AG08396 (cell line): ENCODE measurements at places on chromosomes 12 and 14.

DNA sequence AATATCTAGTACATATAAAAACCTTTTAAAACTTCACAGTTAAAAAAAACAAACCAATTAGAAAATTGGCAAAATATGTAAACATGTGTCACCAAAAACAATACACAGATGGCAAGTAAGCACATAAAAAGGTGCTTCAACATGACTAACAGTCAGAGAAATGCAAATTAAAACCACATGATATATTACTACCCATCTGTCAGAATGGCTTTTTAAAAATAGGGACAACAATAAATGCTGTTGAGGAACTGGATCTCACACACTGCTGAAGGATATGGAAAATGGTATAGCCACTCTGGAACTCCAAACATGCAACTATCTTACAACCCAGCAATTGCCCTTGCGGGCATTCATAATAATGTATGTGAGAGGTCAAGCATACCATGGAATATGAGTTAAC lies 1153.6 kb downstream of the FLRT2 start:
- DNase-seq = no peak

DNA sequence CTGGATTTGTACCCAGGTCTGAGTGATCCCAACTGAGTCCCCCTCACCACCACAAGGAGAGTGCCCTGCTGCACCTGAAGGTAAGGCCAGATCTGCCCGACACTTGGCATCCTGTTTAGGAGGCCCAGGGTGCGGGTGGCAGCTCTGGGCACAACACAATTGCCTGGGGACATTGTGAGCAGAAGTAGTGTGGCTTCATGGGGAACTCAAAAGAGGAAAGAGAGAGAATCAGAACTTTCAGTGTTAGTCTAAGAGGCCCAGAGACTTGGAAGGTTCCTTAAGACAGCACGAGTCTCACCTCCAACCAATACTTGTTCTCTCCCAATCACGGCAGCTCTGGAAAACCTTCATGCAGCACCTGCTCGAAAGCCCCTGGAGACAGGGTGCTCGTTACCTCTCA lies 6.6 kb upstream of the SLC8B1 start:
- DNase-seq = no peak

GRCh38 chr14:64123241-64123822 lies 170.8 kb downstream of the ESR2 start:
- no peak for DNase-seq

DNA sequence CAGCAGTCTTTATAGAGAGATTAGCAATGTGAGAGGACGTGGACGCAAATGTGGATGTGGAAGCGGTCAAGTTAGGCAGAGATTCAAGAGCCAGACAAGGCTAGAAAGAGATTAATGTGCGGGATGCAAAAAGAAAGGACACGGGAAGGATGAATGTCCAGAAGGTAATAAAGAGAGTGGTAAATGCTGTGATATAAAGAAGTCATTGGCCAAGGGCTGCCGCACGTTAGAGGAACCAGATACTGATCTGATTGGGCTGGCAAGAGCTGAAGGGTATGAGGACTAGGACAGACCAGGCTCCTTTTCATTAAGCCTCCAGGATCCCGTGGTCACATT lies 59.5 kb downstream of the DHRS2 start:
- DNase-seq = no peak

DNA sequence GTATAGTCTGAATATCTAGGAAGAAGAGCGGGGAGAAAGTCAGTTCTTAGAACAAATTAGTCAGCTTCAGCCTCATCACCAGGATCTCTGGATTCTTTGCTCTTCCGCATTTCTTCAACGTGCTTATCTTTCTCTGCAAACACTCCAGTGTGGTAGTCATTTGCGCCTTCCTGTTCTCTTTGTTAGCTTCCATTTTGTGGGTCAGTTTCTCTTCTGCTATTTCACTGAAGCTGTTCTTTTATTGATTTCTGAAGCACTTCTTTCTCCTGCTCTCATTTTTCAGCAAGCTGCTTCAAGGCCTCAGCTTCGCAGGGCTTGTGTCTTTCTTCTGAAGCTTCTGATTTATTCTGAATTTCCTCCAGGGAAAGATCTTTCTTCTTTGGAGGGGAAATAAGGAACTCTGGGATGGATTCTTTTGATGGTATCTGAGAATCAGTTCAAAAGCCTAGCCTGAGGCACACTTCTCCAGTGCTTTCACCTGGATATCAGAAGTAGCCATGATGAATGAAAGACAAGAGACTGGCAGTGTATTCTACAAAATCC lies 13.5 kb downstream of the AMN1 start:
- no peak for DNase-seq

DNA sequence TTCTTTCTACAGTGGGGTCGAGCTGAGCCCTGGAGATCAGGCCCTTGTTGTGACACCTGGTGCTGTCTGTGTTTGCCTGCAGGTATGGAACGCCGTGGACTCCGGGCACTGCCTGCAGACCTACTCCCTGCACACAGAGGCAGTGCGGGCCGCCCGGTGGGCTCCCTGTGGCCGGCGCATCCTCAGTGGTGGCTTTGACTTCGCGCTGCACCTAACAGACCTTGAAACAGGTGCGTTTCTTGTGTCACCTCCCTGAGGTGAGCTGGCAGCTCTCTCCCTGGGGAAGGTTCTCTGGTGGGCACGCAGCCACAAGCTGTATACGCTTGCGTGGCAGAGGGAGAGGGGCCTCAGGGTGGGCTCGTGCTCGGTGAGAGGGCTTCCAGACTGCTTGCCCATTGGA lies 119.3 kb downstream of the BEGAIN start:
- DNase-seq = no peak

DNA sequence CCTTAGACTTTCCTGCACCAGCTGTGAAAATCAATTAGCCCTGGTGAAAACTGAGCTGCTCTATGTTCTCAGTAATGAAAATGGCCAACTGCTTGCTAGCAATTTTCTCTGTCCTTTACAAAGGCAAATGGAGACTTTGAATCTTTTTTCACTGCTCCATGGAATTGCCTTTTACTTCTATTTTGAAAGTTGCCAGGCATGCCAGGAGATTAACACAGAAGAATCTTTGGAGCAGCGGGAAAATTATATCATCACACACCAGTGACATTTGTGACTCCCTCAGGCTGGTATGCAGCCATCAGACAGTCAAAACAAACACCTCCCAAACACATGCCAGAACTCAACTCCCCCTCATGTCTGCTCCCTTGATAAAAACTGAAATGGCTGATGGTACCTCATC lies 872.0 kb upstream of the FLRT2 start:
- DNase-seq = no peak

DNA sequence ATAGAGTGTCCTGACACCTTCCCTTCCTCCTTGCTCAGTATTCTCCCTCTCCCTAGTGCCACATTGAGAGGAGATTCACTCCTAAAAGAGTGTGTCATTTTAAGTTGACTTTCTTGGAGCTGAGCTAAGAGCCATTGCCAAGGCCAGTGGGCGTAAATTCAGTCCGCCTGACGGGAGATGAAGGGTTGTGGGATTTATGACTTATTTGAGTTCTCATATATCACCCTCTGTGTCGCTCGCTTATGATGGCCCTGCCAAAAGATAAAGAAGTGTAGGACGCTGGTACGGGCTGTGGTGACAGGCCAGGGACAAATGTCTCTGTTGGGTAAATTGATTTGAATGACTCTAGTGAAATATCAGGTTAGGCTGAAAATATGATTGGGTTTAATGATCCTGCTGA lies 867.4 kb downstream of the NRXN3 start:
- DNase-seq = no peak

GRCh38 chr12:31265722-31266121 lies 60.2 kb downstream of the SINHCAF start:
- no peak for DNase-seq

- peak; percentile 46 for DNase-seq
Observed at GRCh38 chr12:123141615-123142517, 9.0 kb downstream of the PITPNM2 start.

DNA sequence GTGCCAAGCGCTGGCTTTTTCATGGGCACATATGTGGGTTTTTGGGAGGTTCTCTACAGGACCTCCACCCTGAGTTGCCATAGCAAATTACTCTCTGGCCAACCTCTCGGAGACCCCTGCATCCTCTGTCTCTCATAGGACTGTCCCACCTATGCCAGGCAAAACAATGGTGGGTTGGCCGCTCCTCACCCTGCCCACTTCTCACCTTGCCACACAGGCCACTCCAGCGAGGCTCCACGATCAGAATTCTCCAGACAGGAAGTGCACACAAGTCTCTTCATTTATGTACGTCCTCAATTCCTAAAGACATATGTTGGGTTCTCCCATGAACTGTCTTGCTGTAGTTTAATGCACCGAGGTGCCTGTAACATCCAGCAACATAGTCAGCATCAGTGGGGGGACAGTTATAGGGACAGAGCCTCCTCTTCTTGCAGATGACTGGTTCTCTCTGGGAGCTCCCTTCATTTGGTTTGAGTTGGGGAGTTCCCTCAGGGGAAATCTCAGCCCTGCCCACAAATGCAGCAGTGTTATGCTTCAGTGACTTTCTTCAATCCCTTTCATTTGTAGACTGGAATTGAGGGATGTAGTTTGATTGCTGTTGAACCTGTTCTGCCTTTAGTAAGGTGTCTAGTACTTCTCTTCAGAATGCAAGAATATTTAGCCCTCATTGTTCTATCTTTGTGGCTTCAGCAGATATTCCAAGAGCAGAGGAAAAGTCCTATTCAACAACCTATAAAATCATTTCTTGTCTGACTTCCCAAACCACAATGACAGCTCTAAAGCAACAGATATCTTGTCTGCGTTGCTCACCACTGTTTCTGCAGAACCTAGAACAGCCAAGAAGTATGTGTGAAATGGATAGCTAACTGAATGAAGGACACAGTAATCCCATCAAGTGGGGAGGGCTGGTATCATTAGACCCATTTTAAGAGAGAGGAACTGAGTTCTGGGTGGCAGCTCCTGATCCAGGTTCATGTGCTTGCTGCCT lies 2.8 kb upstream of the LTBP2 start:
- no peak for DNase-seq
